ENCODE measurements at places on chromosomes 2 and 18.

DNA sequence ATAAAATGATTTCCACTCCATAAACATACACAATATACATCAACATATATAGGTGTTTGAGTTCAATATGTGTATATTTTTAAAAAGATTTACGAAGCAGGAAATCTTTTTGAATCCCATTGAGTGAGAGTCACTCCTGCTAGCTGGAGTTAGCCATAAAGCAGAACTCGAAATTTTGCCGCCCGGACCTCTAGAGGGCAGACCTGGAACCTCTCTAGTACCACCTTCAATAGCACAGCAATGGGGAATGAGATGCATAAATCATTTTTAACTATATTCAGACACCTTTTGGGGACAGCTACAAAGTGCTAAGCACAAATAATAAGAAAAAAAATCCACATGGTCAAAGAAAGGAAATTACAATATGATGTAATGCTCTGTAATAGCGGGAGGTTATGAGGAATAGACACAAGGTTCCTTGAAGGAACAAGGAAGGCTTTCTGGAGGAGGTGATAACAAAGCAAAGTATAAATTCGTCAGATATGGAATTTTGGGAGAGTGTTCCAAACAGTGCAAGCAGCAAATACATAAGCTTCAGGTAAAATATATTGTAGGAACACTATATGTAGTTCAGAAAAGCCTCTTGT, 533.4 kb downstream of the ERBB4 start:
- DNase-seq, result peak; percentile 38

DNA sequence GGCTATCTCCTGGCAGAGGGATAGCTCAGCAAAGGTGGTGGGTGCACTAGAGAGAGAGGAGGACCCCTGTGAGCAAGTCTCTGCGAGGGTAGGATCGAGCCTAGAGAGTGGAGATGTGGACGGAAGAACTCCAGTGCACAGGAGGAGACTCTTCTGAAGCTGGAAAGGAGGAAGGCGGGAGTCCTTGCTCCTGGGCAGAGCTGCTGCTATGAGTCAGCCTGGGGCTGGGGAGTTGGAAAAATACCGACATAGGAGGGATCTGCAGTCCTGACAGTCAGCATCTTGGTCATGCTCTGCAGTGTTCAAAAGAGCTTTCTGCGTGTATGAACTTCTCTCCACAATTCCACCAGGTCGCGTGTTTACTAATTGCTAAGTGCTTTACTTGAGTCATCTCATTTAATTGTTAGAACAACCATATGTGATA, 233.8 kb downstream of the LDLRAD4 start:
- no peak for DNase-seq

DNA sequence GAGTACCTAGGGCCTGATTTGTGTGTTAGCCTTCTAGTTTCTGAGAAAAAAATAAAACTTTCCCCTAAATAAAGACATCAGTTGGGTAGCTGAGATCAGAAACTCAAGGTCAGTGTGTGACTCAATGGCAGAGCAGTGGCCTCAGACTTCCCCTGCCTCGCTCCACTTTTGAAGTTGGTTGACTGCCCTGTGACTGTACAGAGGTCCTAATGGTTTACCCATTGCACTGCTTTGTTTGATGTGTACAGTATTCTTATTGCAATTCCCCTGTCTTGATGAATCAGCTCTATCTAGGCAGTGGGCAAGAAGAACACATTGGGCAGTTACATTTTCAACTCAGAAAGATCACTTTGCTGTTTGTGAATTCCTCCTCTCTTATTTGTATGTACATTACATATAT, 315.7 kb downstream of the KCNS3 start:
- no peak for DNase-seq

DNA sequence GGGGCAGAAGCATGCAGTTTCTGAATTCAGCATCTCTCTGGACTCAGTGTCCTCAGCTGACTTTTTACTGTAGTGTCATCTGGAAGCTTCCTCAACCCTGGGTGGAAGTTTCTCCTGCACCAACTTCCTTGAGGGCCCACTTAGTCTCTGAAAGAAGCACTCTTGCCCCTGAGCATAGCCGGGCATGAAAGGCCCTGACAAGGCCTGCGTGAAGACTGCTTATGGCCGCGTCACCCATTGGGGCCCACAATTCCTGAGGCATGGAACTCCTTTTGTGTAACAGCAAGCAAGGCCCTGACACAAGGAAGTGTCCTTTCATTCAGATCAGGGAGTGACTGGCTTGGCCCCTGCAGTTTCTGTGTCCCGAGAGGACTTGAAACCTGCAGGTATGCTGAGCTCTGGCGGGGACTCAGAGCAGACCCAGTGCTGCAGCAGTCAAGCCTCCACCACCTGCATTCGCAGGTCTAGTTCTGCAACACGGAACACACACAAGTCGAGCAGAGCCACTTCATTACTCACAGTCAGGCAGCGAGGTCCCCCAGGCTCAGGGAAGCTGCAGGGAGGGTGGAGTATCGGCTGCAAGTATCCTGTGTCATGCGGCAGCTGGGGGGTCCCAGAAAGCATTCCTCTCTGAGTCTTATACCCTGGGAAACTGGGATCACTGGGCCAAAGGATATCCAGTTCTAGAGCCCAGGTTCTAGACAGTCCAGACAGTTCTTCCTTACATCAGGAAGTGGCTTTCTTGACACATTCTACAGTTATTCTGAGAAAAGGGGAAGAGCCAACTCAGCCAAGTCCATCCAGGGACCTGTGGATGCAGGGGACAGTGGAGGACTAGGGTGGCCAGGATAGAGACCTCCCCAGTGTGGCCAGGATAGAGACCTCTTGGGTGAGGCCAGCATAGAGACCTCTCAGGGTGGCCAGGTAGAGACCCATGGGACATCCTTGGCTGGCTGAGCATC, 35.6 kb upstream of the PRLH start:
- DNase-seq, result no peak

- DNase-seq, result no peak
These were observed 310.2 kb upstream of the ID2 start for GRCh38 chr2:8371653-8372052.

DNA sequence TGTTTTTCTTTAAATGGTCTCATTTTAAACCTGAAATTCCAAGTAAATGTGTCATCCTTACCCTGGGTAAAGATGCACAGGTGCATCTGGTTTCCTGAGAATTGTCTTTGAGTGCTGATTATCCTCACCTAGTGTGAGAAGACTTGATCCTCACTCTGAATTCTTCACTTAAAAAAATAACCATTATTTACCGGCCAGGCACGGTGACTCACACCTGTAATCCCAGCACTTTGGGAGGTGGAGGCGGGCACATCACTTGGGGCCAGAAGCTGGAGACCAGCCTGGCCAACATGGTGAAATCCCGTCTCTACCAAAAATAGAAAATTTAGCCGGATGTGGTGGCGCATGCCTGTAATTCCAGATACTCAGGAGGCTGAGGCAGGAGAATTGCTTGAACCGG, 9.9 kb upstream of the WNT6 start:
- no peak for DNase-seq

DNA sequence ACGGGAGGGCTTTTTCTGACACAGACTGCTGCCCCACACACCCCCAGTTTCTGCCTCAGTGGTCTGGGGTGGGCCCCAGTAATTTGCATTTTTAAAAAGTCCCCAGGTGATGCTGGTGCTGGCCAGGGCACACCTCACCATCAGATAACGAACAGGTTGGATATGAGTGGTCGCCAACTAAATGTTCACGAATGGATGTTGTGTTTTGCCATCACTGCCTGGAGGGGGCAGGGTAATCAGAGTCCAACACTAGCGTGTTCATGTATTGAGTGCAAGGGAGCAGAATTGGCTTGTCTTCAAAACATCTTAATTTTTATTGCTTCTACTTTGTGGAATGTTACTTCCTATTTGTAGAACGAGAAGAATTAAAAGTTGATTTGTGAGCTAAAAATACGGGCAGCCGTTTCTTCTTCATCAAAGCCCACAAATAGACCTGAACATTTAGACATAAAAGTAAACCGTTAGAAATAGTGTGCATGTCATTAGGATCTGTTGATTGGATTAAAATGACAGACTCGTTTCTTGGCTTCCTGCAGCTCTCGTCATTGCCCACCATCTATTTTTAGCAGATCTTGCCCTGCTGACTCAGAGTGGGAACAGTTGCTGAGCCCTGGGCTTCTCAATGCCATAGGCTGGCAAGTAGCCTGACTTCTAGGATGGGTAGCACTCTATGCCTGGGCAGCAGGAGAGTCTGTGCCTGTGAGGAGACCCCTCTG, 45.2 kb downstream of the NCK2 start:
- no peak for DNase-seq

DNA sequence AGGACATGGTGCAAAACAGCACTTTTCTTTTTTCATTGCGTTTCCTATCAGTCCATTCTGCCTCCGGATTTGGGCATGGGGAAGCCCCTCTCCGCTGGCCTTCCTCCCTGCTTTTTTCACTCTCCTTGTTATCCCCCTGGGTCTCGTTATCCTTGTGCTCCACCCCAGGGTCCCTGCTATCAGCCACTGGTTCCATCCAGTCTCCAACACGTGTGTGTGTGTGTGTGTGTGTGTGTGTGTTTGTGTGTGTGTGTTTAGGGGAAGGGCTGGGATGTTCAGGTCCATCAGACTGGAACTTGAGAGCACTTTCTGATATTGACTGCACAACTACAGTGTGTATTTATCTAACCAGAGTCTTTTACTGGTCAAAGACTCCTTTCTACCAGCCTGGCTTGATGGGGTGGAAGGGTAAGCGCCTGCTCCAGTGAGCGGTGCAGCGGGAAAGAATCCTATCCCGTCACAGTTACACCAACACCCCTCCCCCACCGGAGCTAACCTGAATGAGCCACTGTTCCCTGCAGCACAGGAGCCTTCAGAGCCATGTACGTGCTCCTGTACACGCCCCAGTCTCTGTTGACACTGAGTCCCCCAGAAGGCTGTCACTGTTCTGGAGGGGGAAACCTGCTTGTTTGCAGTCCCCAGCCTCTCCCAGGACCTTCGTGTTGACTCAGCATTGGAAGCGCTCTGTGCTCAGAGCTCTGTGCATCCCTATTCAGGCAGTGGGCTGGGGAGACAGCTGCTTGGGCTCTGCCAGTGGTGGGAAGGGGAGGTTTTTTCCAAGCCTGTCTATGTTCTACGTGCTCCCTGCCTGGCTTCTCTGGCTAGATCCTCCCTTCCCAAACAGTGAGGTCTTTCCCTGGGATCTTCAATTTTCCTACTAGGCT, 4.6 kb downstream of the INHA start:
- peak; percentile 80 for DNase-seq

GRCh38 chr2:42028571-42029148, 19.2 kb upstream of the PKDCC start:
- DNase-seq, result no peak

DNA sequence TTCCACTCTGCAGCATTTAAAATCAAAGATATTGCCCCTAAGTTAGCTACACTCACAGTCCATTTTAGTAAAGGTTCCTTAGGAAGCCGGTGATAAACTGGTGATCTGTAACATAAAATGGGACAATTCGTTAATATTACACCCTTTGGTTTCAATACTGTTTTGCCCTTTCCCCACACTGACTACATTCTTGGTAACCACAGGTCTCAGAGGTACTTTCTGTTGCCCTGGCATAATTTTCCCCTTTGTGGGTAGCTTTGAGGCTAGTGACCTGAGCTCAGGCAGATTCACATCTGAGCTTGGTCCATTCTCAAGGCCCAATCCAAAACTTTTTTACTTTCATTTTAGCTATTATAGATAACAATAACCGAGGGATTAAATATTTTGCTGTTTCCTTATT, 32.9 kb upstream of the CSRNP3 start:
- DNase-seq, result no peak

DNA sequence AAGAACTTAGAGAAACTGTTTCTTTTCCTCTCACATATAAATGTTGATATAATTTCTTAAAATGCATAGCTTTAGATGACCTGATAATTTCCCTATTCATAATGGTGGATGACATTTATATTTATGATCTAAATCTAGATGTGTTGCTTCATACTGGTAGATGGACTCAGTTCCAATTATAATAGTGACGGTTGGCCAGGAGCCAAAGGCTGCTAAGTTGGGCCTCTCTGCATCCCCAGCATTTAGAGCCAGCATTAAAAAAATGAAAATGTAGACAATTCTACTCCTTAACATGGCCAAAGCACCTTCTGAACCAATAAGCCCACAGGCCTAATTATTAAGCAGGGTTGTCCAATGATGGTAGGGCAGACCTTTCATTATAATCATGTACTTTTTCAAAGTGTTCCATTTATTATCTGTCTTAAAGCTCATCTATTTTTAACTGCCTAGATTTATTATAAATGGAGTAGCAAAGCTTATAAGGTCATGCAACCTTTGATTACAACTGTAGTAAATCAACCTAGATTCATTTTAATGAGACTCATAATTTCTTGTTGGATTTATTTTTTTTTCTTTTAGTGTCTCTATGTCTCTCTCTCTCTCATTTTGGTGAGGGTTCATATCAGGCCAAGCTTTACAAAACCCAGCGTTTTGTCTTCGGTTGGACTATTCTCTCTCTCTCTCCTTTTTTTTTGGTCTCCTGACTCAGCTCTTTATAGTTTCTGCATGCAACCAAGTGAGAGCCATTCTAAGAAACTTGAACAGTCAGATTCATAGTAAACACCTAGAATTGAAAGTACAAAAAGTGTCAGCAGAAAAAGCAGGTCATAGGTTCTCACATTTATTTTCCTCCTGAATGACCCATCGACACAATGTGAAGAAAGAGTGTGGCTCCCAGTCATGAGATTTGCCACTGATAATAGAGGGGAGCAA, 2016.1 kb upstream of the PIK3C3 start:
- DNase-seq, result no peak

DNA sequence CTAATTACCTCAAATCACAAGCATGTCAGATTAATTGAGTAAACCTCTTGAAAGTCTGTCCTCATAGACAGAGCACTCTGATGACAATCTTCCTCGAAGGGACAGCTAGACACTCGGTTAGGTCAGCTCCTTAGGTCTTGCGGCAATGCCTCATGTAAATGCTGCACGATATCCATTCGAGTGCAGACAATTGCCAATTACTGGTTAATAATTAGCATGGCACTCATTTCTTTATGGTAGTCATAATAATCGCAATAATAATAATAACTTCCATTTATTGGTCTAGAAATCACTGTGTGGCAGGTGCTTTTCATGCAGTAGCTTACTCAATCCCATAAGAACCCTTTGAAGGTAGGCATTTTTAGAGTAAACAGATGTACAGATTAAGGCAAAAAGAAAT, 44.7 kb upstream of the DSC1 start:
- no peak for DNase-seq

DNA sequence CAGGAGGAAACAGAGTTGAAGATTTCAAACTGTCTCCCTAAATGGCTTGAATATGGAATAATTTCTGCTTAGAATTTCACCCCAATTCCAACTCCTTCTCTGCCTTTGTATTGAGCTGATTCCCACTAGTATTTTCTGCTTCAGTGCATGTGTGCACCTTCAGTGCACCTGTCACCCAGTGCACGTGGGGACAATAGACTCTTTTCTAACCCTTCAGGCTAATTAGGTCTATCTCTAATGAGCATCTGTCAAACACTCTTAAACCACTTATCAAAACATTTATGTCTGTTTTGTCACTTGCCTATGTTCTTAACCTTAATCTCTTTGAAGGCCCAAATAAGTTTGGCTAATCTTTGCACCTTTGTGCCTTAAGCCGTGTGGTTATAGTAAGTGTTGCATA, 232.0 kb upstream of the NETO1 start:
- peak; percentile 8 for DNase-seq

- no peak for DNase-seq
These were observed 41.6 kb downstream of the ACKR3 start for GRCh38 chr2:236610991-236611821.

All from NCI-H345 (cell line).